Endothelial cell of umbilical vein (primary cell): ENCODE measurements at places on chromosomes 4 and X.

DNA sequence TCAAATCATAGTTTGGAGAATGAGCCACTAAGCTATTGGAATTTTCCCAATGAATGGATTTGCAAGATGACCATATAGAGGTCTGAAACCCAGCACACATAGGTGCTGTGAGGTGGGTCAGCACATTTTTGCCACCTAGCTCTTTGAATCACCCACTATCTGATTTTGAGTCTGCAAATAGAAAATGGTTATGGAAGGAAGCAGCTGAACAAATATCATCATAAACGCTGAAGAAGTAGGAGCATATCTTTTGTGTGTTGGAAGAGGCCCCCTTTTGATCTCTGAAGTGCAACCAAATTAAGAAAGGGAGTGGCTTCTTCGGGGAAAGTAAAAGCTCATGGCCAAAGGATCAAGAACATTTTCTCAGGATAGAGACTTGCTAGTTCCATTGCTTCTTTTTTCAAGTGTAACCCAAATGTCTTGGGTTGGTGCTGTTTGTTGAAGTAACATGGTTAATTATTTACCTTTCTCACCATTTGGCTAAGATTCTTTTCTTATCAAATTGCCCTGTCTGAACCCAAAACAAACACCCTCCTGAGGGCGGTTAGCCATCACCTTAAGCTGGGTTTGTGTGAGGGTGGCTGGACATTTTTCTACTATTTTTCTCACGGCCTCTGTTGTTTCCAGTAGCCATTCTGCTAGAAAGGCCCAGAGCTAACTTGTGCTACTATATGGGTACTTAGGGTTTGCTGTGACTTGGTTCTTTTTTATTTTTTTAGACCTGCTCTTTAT is 18.4 kb upstream of the SORBS2 start:
- no peak overlapping the region for H3K27ac ChIP-seq
- no peak overlapping the region for H3K4me3 ChIP-seq
- no peak for DNase-seq
- no peaks in the 10 kb centered on the region for H3K27me3 ChIP-seq

DNA sequence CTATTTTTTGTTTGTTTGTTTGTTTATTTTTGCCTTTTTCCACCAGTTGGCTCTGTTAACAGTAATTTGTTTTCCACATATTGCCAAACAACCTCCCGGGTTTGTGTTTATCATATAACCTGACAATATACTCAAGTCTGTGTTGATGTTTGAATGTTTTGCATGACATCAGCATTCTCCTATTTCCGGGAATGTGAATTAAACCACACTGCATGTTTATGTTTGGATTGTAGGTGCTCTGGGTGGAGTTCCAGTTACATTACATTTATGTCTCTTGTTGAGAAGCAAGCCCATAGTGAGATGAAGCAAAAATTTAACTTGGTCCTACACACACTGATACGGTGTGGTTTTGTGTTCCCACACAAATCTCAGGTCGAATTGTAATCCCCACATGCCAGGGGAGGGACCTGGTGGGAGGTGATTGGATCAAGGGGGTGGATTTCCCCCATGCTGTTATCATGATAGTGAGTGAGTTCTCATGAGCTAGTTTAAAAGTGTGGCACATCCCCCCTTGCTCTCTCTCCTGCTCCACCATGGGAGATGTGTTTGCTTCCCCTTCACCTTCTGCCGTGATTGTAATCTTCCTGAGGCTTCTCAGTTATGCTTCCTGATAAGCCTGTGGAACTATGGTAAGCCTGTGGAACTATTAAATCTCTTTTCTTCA is 54.4 kb upstream of the CLNK start:
- H3K4me1 ChIP-seq: no peaks in the 10 kb centered on the region
- H3K27ac ChIP-seq: no peak overlapping the region
- H3K4me3 ChIP-seq: no peak overlapping the region

DNA sequence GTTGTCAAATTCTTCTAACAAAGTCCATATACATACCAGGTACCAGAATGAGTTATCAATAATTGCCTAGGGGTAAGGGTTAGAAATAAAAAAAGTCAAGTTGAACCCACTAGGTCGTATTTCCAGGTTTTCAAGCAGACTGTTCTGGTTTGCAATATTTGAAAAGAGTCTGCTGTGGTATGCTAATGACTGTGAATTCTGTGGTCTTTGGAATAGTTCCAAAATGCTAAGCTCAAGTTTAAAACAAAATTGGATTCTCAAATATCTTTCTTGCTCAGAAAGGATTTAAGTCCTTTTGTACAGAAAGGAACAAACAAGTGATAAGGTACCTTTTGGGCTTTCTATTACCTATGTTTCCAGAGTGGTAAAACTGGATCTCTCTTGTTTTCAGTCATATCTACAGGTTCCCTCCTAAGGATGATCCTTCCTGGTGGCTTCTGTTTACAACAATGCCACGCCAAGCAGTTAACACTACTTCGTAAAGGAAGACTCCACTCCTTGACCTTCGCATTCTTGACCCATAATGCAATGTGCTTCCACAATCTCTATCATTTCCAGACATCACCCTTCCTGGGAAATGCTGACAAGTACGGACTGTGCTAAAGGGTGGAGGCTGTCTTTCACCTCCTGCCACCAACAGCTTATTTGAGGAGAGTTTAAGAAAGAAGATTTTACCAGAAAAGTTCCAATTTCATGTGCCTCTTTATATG is 531.7 kb upstream of the FTHL17 start:
- no peaks in the 10 kb centered on the region for H3K4me1 ChIP-seq
- H3K4me3 ChIP-seq: no peak overlapping the region
- H3K27ac ChIP-seq: no peak overlapping the region
- peak; percentile 19 for DNase-seq
- H3K36me3 ChIP-seq: no peaks in the 10 kb centered on the region

- DNase-seq: no peak
- H3K27me3 ChIP-seq: no peaks in the 10 kb centered on the region
- no peaks in the 10 kb centered on the region for H3K4me1 ChIP-seq
- no peak overlapping the region for H3K4me3 ChIP-seq
Measured at GRCh38 chr4:87688316-87688715, 38.2 kb downstream of the DMP1 start.

- no peak overlapping the region for H3K4me3 ChIP-seq
- no peaks in the 10 kb centered on the region for H3K36me3 ChIP-seq
- H3K27me3 ChIP-seq: no peaks in the 10 kb centered on the region
Measured at GRCh38 chrX:150696331-150696730, 3.1 kb downstream of the MTMR1 start.

DNA sequence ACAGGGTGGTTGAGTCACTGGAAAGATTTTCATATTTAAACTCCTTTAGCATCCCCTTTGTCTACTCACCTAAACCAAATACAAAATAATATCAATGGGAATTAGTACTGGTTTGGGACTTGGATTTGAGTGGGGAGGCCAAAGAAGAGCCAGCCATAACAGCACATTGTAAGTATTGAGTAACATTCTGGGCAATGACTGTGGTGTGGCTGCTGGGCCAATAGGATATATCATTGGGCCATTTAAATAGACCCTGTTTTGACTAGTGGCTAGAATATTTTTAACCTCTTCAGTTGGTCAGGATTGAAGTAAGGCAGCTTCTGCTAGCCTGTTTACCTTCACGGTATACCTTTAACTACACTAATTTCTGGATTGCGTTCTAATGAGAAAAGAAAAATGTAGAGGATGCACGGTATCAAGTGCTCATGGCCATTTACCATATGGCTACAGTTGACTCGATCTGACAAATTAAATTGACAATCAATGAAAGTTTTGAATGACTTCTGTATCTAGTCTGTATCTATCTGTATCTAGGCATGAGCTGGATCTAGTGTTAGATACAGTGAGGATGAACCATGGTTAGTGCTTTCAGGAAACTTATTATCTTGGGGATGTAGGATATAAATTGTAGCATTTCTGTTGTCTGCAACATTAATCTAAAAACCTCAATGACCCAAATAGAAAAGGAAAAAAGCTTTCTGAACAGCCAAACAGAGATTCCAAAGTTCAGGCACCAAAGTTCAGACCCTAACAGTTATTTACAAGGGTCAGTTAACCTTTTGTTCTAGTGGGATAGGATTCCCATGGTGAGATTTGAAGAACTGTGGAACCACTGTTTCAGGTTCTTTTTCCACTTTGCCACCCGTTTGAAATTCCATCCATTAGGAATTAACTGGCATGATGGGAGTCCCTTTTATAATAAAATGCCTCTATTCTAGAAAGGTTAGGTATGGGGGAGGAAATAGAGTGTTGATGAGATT is 6.8 kb upstream of the ALB start:
- no peak overlapping the region for H3K4me3 ChIP-seq
- H3K27ac ChIP-seq: no peak overlapping the region
- no peaks in the 10 kb centered on the region for H3K36me3 ChIP-seq
- H3K27me3 ChIP-seq: no peaks in the 10 kb centered on the region
- H3K4me1 ChIP-seq: no peaks in the 10 kb centered on the region

GRCh38 chrX:31542566-31542965 is 470.7 kb upstream of the FTHL17 start:
- H3K4me3 ChIP-seq: no peak overlapping the region
- no peaks in the 10 kb centered on the region for H3K27me3 ChIP-seq
- DNase-seq: no peak
- H3K36me3 ChIP-seq: no peaks in the 10 kb centered on the region
- H3K4me1 ChIP-seq: peaks cover 18% of the 10 kb centered on the region
